Stimulated activated CD8-positive, alpha-beta memory T cell treated with anti-CD3 and anti-CD28 coated beads, Interleukin-2, amount 100 ng/mL, for 1 hour (primary cell): ENCODE measurements at places on chromosomes 6 and 20.

GRCh38 chr6:97068211-97068610 is 143.7 kb downstream of the KLHL32 start:
- no peak for DNase-seq

GRCh38 chr20:45503403-45503802 is 12.0 kb downstream of the SPINT3 start:
- DNase-seq, result no peak

DNA sequence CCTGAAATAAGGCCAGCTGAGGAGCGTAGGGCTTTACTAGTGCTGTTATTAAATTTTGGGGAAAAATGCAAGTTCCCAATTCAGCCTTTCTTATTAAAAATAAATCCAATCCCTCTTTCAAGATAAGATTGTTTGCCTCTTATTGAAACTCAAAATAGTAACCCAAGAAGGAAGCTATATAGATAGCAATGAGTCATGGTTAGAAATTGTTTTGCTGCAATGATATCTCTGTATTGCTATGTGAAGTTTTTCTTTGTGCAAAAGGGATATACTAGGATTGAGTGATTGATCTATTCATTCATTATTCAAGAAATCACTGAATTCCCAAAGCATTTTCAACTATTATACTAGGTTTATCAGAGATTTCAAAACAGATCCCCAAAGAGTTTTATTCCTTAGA is 93.0 kb upstream of the HDAC2 start:
- no peak for DNase-seq

DNA sequence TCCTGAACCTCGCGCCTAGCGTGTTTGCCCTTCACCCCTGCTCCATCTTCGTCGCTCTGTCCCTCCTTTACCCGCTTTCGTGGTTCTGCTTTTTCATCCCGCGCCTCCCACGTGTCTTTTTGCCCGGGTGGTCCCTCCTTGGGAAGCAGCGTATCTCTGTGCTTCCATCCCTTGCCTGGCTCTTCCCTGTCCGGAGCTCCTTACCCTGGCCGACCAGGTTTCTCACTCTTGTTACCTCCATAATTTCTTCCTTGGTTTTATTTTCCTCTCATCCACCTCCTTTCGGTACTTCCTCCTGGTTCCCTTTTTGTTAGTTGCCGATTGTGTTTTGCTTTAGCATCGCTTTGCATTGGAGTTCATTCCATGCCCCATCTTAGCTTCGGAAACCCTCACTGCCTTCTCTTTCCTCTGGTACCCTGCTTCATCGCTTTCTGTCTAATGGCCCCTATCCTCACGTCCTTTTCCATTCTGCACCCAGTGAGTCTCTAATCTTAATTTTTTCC is 735 bp downstream of the FAM135A start:
- DNase-seq, result no peak

GRCh38 chr20:37516811-37517750 is 4.0 kb upstream of the NNAT start:
- DNase-seq, result no peak

- no peak for DNase-seq
Observed at GRCh38 chr6:501891-502601, 110.5 kb downstream of the IRF4 start.

- DNase-seq, result no peak
Observed at GRCh38 chr6:123715006-123715863, 78.5 kb upstream of the TRDN start.

GRCh38 chr6:1904898-1905297 is 295.2 kb downstream of the FOXC1 start:
- DNase-seq, result no peak

DNA sequence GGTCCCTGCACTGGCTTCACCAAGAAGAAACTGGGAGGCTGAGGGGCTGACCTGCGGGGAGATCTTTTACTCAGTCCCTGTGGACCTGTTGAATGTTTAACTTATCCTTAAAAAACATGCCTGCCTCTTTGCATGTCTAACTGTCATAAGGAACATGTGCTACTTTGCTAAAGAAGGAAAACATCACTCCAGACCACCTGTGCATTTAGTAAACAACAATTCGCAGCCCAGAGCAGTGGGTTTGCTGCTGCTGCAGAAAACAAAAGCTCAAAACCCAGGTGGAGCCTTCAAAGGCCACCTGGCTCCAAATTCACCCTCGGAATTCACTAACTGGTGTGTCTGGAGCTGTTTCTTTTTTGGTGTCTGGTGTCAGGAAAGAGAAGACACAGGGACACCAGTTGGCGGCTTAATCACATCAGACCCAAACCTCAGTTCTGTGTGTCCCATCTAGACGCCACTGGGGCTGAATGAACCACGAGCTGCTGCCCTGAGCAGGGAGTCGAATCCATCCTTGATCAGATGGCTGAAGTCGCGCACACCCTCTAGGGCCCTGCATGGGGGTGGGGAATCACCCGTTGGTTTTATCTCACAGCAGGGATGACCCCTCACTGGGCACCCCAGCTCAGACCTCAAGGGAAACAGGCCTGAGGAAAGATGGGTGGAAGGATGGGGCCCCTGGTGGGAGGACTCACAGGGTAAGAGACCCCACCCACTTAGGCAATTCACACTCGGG is 344.3 kb downstream of the PREX1 start:
- DNase-seq, result no peak

GRCh38 chr6:72770959-72771358 is 149.1 kb downstream of the KCNQ5 start:
- no peak for DNase-seq
